Renal pelvis (tissue), 12 donors: ENCODE measurements at places on chromosomes 1 and 21. TPM values are rescaled to one million over a fixed set of nuclear protein-coding genes. Genes with fewer than 3 reads are reported as not detected.

GRCh38 chr1:15683345-15684039 lies 628 bp upstream of the PLEKHM2 start:
- no peak for DNase-seq

DNA sequence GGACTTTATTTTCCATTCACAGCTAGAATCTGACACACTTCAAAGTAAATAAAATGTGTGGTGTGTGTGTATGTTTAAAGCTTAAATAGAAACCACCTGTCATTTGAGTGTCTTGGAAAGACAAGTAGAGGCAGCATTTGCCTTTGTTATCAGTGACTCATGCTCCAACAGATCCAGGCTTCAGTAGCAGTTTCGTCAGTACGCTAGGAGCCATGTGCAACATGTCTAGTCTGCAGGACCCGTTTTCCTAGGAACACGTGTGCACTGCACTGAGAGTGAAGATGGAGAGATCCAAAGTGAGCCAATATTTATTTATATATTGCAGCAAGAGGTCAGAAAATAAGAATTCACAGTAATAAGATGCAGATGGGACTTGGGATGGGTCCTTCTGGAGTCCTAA lies 41.8 kb downstream of the SGIP1 start:
- no peak for DNase-seq

- DNase-seq = no peak
Observed at GRCh38 chr1:21305900-21306189, 15.6 kb upstream of the ECE1 start.

GRCh38 chr1:30909365-30910068 lies 959 bp upstream of the SDC3 start:
- DNase-seq = no peak

GRCh38 chr1:53945183-53945432 lies 391 bp downstream of the IFT25 start:
- DNase-seq = peak; percentile 35

KANK4 gene
- 24.1 TPM for polyA plus RNA-seq

KPNA6 gene
- polyA plus RNA-seq = 26.4 TPM

CBS gene
- polyA plus RNA-seq = 12.0 TPM

RGS2 gene
- 29.6 TPM for polyA plus RNA-seq

ADAMTS1 gene
- polyA plus RNA-seq = 90.6 TPM

SLC30A10 gene
- 0.35 TPM for polyA plus RNA-seq
